BJ (cell line): ENCODE measurements at places on chromosomes 3 and 15. TPM values are rescaled to one million over a fixed set of nuclear protein-coding genes. Genes with fewer than 3 reads are reported as not detected.
A peak's percentile ranks its signal among the peaks of the same experiment; 100 is the strongest.

GABRR3 gene
- polyA plus RNA-seq: not detected in 2 replicates

MST1R gene
- polyA plus RNA-seq: 0.17 and 0.64 TPM in 2 replicates

- DNase-seq: no peak
Observed at GRCh38 chr3:161388855-161389254, 17.5 kb upstream of the SPTSSB start.

GRCh38 chr3:142489572-142490323 is 41.9 kb upstream of the XRN1 start:
- DNase-seq: no peak

DNA sequence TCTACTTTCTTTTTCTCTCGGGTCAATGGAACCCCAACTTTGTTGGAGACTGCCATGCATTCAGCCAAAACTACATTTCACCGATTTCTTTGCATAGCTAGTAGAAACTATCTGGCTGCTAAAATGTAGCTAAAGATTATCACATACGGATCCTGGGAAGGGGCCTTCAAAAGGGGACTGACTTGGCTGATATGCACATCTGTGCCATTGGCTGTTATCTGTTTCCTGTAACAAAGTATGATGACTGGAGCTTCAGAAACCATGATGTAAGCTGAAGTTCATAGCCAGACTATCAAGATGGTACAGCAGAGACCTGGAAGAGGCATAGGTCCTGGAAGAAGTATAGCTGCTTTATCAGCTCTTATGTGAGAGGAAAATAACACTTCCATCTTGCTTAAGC is 179.1 kb downstream of the NSUN3 start:
- no peak for DNase-seq

PRR23C gene
- not detected in 2 replicates for polyA plus RNA-seq

C2CD4A gene
- not detected in 2 replicates for polyA plus RNA-seq

DNA sequence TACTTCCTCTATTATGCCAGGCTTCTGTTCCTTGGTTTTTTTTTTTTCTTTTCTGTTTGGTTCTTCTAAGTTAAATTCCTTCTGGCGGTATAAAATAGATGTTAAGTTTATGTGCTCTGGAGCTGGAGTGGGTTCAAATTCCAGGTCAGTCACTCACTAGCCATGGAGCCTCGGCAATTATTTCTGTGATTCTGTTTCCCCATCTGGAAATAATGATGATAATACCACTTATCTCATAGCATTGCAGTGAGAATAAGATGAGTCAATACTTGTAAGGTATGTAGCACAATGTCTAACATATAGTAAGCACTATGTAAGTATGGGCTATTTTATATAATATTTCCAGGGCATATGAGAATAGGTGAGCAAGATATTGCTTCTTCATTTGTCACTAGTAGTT is 33.2 kb upstream of the ZDHHC23 start:
- DNase-seq: peak; percentile 62

DNA sequence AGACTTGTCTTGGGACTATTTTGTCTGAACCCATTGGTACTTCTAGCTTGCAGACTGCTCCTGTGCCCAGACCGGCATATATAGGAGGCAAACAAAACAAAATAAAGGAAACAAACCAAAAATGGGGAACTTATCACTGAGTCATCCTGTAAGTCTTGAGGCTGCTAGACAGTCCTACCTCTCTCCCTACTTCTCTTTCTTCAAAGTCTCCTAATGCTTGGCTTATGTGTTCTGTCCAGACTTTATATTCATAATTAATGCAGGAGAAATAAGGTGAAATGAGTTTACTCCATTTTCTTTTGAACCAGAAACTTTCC is 266.2 kb downstream of the ZNF385D start:
- no peak for DNase-seq

CD200R1 gene
- polyA plus RNA-seq: not detected in 2 replicates

CXCR6 gene
- not detected in 2 replicates for polyA plus RNA-seq

SCAANT1 gene
- polyA plus RNA-seq: not detected in 2 replicates

- DNase-seq: no peak
Observed at GRCh38 chr15:89096664-89097063, 8.4 kb downstream of the ABHD2 start.

RAD51 gene
- polyA plus RNA-seq: 8.9 TPM in 2 replicates

- DNase-seq: no peak
Observed at GRCh38 chr3:158701420-158702065, 29.1 kb upstream of the LXN start.

DNA sequence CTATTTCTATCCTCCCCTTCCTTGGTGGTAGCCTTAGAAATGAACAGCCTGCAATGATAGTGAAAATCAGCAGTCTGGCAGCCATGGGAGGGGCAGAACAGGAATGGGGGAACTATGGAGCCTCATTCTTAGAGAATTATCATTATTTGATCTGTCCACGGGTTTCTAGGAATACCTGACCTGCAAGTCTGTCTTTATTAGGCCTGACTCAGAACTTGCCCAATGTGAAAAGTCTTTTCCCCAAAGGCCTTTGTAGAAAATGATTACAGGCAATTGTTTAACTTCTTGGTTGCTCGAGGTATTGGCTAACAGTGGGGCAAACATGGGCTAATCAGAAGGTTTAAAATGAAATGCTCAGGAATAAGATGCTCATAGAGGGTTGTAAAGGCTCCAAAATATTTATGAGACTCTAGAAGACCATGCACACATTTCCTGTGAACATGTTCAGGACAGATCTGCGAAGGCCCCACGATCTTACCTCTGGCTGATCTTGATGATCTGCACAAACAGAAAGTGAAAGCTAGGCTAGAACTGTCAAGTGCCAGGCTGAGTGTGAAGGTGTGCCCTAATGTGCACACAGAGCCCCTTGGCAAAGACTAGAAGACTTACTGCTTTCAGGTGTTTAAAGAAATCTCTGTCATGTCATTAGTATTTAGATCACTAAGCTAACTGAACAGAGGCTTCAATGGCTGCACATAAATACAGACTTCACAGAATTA is 39.6 kb upstream of the LAMP3 start:
- no peak for DNase-seq

DNA sequence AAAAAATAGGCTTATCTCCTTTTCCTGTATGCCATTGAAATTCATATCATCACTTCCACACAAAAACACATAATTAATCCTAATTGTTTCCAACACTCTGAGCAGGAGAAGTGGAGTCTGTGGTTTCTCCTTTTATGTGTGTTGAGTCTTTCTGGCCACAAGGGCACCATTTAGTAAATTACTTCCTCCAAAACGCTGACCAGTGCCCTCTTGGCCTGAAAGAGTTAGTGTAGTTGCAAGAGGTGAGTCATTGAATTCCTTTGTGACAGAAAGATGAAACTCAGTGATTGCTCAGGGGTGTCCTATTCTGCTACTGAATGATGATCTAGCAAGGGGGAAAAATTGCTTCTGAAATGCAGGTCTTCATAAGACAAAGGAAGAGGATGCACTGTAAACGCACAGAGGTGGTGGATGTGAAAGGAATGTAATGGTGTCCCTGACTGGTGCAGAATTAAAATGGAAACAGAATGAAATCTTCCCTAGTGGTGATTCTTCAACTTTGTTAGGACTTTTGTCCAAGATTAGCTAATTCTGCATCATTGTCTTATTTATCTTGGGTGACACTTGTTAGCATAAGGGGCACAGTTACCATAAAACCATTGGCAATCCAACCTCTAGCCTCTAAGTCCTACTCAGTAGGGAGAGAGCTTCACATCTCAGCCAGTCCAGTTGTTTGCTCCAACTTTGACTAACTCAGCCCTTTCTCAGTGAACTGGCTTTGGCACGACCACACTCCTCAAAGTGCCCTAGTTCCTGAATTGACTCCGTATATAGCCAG is 208.4 kb upstream of the NANOGP8 start:
- peak; percentile 27 for DNase-seq

MAP6D1 gene
- polyA plus RNA-seq: 3.9 and 5.0 TPM in 2 replicates

- no peak for DNase-seq
Observed at GRCh38 chr3:38522002-38522401, 25.9 kb downstream of the EXOG start.

ZPLD1 gene
- 0.05 TPM in 1 of 2 replicates, not detected in the other for polyA plus RNA-seq

RHOV gene
- polyA plus RNA-seq: 0.13 and 0.28 TPM in 2 replicates

TMCO5A gene
- polyA plus RNA-seq: not detected in 2 replicates

- no peak for DNase-seq
Observed at GRCh38 chr3:117277816-117278215, 568.2 kb downstream of the TUSC7 start.

- no peak for DNase-seq
Observed at GRCh38 chr15:65384895-65385869, 7.4 kb upstream of the IGDCC3 start.

GPR149 gene
- polyA plus RNA-seq: not detected in 2 replicates

DNA sequence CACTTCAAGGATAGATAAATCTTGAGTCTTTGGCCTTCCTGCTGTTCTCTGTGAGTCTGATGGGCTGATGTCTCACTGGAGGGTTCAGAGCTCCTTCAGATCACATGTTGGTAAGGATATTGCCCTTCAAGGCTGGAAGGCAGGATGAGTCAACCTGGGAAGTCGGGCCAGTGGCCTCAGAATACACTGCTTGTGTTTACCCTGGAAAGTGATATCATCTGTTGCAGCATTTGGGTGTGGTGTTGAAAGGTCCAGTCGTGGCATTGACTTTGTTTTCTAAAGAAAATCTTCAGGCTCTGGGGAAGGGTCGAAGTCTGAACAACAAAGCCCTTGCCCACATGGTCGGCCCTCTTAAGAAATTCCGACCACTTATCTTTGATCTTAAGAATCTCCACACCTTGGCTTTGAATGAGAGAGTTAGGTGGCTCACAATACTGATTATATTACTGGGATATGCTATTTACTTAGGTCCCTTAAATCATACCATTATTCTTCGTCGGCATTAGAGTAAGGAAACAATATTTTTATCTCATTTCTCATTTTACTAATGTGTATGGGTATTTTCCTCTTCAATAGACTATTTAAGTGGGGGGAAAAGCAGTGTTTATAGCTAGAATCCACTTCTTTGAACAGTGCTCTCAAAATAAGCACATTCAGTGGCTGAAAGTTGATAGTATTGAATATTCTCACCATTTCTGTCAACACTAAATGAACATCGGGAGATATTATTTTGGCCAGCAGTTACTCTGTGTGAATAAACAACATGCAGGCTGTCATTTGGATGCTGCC is 303.9 kb upstream of the RASGRP1 start:
- peak; percentile 84 for DNase-seq

DNA sequence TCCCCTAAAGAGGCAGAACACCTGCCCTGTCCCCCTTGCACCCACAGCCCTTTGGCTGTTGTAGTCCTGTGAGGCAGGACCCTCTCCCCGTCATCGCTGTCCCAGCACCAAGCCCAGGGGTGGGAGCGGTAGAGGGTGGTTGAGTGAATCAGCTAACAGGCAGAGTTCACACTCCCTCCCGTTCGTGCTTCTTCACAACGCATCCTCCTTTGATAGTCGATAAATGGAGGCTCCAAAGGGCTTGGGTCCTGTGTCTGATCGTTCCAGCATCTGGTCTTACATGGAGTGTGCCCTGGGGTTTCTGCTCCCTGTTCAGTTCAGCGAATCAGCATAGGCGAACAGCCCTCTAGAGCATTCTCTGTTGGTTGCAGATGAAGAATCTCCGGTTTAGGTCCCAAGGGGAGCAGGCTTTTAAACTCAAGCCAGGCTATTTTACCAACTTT is 820 bp upstream of the HMCES start:
- DNase-seq: no peak

- DNase-seq: no peak
Observed at GRCh38 chr15:37017031-37017625, 83.2 kb downstream of the MEIS2 start.

DNA sequence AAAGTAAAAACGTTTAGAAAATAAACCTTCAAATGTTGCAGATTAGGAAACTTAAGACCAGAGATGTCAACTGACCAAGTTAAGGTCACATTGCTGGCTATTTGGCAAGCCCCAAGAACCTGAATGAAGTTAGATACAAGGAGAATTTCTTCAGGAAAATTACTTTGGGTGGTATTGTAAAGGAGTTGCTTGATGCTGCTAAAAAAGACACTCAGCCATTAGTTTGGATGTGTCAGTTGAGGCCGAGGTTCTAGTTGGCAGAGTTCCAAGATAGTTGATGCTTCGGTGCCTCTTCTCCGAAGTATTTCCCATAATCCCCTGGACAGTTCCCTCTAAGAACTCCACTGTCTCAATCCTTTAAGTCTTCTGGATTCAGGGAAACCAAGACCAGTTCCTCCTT is 24.3 kb downstream of the SIAH2 start:
- no peak for DNase-seq

- DNase-seq: no peak
Observed at GRCh38 chr3:171455603-171456550, 4.3 kb downstream of the TNIK start.

- DNase-seq: no peak
Observed at GRCh38 chr3:37115446-37115845, 58.9 kb downstream of the LRRFIP2 start.
